Caco-2 (cell line): ENCODE measurements at places on chromosomes 5 and 9.
A peak's percentile ranks its signal among the peaks of the same experiment; 100 is the strongest.

DNA sequence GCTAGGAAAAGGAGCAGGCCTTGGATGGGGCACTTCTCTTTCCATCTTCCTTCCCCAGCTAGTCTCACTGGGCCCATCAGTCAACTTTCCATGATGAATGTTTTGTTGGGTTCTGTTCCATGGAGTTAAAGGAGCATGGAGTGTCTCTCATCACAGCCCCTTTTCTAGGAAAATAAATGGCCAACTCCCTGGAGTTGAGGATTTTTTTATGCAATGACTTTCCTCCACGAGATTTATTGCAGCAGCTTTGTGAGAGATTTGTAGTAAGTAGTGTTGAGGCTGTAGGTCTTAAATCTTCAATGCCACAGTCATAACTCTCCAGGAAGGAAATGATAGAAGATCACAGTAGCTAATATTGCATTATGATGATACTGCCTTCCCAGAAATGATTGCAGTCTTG is 45.6 kb upstream of the SLC44A1 start:
- no peak for DNase-seq

- DNase-seq = no peak
These were observed 201.9 kb downstream of the ZNF608 start for GRCh38 chr5:124544366-124545055.

GRCh38 chr5:150611026-150611425 is 29.4 kb upstream of the SYNPO start:
- DNase-seq = no peak

GRCh38 chr5:33968211-33969005 is 16.1 kb downstream of the SLC45A2 start:
- no peak for DNase-seq

DNA sequence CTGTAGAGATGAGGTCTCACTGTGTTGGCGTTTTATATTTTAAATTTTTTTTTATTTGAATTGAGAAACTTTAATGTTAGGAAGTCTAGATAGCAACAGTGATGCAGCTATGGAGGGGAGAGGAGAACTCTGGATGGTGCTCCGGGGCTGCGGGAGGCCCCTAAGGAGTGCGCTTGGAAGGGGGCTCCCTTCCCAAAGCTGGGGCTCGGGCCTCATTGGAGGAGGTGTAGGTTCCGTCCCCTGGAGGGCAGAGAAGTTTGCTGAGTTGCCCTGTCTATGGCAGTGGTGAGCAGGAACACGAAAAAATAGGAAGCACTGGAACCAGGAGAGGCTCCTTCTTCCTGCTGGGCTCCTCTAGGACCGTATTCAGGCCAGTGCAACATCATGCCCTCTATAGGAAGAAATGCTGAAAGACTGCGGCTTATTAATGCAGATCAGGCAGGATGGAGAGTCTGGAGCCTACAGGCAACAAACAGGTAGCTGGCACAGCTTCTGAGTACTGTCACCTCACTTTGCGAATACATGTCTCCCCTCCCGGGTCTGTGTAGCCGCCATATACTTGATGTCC is 16.1 kb downstream of the AHRR start:
- DNase-seq = peak; percentile 55

DNA sequence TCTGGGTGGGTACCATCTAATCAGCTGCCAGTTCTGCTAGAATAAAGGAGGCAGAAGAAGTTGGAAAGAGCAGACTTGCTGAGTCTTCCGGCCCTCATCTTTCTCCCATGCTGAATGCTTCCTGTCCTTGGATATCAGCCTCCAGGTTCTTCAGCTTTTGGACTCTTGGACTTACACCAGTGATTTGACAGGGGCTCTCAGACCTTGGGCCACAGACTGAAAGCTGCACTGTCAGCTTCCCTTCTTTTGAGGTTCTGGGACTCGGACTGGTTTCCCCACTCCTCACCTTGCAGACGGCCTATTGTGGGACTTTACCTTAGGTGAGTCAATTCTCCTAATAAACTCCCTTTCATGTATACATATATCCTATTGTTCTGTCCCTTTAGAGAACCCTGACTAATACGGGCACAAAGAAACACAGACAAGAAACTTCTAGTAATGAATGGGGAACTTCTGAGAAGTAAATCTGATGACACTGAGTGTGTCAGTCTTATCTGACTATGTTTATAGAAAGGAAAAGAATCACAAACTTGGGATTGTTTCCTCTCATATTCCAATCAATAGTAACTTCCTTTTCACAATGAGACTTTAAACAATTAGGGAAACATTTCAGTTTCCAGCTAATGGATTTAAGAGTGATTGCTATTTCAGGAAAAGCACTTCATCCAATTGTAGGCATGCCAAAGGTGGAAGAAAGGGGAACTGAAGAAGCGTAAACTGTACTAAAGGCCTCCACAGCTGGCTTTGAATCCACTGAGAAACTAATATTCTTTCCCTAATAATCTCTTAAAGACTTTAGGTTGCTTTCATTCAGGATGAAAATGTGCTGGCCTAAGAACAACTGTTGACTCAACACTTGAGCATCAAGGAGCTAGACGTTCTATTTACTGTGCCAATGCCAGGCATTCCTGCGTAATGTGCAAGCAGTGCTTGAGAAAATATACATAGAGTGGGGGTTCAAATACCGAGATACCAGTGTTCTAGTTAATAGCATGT is 127.9 kb upstream of the PTGER4 start:
- no peak for DNase-seq

DNA sequence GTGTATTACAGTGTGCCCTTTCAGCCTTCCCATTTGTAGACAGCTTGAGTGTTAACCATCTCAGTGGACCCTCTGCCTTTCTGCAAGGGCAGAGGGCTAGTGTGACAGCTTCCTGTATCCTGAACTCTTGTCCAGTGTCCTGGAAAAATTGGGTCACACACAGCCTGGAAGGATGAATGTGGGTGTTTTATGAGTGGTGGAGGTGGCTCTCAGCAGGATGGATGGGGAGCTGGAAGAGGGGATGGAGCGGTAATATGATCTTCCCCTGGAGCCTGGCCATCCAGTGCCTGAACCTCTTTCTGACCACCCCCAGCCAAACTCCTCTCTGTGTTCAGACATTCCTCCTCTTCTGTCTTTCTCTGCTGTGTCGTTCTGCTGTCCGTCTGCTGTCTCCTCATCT is 113.0 kb downstream of the KIF4B start:
- DNase-seq = no peak

DNA sequence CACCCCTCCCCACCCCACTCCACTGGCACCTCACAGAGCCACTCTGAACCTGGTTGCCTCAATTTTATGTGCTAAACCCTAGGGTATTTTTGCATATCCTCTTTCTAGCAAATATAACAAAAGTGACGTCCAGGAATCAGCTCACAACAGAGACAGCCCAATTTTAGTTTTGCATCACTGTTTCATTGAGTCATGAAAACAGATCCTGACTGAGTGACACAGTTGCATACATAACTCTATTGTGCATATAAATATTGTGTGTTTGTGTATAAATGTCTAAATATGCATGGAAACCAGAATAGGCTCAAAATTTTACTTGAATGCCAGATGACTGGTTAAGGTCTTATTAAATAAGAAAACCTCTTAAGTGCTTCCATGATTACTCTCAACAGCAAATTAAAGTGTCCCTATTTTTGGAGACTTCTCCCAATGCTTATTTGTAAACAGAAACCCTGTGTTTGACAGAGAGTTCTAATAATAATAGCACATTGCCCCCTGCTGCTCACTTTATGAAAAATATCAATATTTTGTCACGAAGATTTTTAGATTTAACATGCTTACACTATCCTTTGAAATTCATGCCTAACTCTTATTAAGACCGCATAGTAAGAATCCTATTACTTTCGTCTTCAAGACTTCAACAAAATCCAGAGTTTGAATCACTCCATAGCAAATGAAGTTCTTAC is 75.5 kb upstream of the PRRC1 start:
- DNase-seq = no peak

DNA sequence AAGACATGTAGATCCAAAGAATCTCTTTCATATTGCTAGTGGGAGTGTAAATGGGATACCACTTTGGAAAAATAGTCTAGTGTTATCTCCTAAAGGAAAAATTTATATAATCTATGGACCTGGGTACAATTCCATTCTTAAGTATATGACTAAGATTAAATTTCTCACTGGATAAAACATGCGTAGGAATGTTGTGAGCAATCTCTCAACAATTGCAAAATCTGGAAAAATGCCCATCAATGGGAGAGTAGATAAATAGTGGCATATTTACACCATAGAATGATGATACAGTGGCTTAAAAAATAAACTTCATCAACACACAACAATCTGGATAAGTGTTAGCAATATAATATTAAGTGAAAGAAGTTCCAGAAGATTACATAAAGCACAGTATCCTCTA is 469.5 kb downstream of the MAN2A1 start:
- DNase-seq = no peak

DNA sequence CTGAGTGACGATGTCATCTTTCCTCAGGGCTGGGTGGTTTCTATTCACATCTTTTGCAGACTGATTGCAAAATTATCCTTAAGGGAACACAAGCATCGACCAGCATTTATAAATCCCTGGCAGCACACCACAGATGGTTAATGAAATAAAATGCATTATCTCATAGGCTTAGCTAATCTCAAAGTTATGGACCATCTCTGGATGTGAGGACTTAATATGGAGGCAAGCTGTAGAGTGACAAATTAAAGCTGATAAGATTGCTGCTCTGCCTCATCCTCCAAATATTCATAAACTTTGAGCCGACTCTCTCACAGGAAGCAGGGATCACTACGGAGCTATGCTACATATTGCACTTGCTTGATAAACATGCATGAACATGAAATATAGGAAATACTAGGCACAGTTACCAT is 663.2 kb upstream of the RGMB start:
- no peak for DNase-seq

DNA sequence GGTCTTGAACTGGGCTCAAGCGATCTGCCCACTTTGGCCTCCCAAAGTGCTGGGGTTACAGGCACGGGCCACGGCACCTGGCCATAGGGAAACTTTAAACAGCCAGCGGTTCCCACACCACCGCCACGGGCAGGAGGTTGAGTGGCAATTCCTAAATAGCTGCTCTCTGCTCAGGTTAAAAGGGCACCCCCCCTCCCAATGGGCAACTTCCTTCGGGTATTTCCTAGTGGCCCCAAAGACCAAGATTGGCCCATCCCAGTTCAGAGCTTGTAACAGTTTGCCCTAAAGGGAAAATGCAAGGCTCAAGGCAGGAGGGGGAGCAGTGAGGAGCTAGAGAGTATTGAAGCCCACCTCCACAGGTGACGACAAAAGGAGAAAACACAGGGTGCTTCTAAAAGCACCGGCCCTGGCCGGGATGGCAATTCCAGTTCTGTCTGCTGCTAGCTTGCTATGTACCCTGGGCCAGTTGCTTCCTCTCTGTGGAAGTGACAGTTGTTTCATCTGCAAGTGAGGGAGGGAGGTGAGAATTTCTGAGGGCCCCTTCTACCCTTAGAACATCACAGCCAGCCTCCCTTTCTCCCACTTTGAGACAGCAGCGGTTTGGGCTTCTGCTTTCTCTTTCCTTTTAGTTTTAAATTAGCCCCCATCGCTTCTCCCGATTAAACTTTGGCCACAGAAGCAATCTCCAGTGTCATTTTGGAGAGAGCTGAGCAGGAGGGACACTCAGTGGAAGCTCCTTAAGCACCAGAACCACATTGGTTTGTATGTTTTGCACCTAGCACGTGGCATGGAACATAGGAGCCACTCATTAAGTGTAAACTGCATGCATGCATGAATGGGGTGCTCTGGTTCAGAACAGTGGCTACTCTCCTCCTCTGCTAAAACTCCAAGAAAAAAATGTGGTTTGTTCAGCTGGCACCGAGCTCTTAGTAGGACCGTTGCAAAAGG is 17.3 kb upstream of the TNIP1 start:
- no peak for DNase-seq

GRCh38 chr5:32805971-32806638 is 95.0 kb downstream of the NPR3 start:
- DNase-seq = no peak

DNA sequence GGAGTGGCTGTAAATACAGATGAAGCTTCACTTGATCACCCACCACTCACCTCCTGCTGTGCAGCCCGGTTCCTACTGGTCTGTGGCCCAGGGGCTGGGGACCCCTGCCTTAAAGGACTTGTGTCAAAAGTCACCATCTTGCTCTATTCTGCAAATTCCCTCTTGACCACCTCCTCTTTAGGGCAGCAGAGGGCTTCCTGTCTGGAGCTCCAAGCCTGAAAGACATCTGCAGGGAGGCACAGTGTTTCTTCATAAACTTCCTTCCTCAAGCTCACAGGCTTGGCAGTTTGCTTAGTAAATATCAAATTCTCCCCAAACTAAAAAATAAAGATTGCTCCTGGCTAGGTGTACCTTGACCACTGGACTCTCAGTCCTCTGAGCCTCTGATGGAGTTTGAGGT is 104.4 kb downstream of the FRMD3 start:
- DNase-seq = no peak

DNA sequence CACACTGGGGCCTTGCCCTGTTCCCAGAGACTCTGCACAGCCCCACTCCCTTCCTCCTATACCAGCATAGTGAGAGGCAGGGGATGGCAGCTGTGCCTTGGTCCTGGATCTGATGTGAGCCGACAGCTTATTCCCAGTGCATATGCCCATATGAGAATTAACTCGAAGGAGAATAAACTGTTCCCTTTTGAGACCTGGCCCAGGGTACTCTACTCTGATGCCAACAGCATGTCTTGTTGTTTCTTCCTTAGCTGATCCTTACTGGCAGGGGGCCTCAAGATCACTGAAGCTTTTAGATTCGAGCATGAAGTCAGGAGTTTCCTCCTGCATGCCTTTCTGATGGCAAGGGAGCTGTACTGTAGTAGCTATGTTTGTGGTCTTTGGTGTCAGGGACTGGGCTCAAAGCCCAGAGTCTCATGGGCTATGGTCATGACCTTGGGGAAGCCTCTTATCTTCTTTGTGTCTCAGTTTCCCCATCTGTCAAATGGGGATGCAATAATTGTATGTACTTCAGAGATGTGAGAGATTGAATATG is 57.1 kb downstream of the DOCK2 start:
- DNase-seq = no peak

- DNase-seq = peak; percentile 60
These were observed 7.5 kb upstream of the PRLR start for GRCh38 chr5:35237580-35238376.

DNA sequence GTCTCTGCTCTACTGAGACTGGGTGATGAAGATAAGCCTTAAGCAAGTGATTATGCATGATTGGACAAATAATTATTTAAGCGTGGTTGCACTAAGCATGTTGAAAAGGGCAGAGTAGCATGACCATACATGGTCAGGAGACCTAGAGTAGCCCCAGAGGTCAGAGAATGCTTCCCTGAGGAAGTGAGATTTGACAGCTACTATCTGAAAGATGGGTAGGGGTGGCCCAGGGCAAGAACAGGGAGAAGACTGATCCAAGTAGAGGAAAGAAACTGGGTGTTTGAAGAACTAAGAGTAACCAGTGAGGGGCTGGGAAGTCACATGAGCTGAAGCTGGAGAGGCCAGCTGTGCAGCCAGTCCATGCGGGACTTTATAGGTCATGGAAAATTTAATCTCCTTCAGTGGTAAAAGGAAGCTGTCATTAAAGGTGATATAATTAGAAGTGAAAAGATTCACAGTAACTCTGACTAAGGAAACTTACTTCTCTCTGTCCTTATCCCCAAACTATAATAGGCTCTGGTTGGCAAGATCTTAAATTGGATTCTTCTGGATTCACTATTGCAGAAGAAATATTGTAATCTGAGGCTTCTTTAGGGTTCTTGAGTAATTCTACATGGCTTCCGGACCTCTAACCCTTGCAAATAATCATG is 35.2 kb downstream of the YIPF5 start:
- no peak for DNase-seq
